GM04504 (cell line): ENCODE measurements at places on chromosomes 6 and 20.

GRCh38 chr6:138160329-138161087 lies 1.2 kb upstream of the ARFGEF3 start:
- DNase-seq = no peak

DNA sequence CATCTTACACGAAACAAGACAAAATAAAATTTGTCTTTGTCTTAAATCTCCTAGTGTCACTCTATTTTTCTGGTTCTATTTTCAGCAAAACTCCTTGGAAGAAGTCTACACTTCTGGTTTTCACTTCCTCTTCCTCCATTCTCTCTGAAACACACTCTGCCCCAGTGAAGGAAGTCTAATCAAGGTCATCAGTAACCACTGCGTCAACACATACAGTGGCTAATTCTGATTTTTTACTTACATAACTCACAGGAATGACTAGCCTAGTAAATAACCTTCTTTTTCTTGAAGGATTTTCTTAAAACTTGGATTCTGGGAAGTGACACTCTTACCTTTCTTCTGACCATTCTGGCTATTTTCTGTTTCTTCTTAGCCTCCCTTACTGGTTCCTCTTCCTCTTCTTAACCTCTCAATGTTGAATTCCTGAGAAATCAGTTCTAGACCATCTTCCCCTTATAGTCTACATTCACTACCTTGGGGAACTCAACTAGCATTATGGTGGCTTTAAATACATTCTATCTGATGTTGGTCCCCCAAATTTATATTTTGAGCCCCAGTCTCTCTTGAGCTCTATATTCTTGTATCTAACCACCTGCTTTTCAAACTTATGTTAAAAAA lies 37.5 kb downstream of the AIG1 start:
- no peak for DNase-seq

GRCh38 chr20:60362531-60362930 lies 404.3 kb downstream of the CDH26 start:
- DNase-seq = no peak

DNA sequence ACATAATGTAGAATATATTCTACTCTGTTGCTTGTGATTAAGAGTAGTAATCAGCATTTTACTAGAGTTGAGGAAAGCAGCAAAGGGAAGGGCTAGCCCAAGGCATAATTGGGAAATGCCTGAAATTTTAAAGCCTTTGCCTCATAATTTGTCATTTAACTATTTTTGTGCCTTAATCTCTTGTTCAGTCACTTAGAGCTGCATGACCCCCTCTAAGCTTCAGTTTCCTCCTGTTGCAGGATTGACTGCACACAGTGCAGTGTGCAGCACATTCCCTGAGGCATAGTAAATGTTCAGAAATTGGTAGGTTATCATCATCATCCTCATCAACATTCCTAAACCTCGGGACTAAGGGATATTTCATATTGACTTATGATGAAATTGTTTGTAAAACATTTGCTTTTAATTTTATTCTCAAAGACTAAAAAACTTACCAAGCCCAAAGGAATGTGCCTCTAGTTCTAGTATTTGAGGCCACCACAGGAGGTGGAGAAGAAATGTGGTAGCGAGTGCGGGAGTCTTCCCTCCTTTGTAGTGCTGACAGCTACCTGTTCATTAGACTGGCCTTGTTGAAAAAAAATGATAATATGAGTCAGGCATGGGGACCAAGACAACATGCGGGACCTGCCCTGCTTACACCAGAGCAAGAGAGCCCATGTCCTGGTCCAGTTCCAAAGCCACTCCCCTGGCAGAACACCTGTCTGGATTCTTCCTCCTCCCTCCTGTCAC lies 14.8 kb upstream of the TENT5A start:
- DNase-seq = peak; percentile 72

- DNase-seq = peak; percentile 11
Measured at GRCh38 chr20:18738055-18738454, 75.5 kb upstream of the SCP2D1 start.

- no peak for DNase-seq
Measured at GRCh38 chr6:84255641-84256040, 28.2 kb upstream of the CEP162 start.

DNA sequence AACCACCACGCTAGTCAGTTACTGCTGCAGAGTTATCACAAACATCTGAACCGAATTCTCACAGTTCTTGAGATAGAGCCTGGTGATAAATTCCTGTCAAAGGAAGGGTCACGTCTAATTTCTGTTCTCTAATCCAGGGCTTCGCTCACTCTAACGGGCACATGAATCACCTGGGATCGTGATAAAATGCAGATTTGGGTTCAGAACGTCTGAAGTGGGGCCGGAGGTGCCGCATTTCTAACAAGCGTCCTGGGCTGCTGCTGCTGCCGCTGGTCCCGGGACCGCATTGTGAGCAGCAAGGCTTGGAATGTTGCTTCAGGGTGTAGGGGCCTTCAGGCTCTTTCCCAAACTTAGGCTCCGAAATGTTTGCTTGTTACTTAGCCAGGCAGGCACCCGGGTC lies 264.1 kb downstream of the CDC5L start:
- no peak for DNase-seq

DNA sequence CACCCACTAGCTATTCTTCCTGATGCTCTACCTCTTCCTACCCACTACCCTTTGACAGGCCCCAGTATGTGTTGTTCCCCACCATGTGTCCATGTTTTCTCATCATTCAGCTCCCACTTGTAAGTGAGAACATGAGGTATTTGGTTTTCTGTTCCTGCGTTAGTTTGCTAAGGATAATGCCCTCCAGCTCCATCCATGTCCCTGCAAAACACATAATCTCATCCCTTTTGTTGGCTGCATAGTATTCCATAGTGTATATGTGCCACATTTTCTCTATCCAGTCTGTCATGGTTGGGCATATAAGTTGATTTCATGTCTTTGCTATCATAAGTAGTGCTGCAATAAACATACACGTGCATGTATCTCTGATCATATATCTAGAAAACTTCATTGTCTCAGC lies 218.3 kb upstream of the STXBP5 start:
- DNase-seq = no peak

DNA sequence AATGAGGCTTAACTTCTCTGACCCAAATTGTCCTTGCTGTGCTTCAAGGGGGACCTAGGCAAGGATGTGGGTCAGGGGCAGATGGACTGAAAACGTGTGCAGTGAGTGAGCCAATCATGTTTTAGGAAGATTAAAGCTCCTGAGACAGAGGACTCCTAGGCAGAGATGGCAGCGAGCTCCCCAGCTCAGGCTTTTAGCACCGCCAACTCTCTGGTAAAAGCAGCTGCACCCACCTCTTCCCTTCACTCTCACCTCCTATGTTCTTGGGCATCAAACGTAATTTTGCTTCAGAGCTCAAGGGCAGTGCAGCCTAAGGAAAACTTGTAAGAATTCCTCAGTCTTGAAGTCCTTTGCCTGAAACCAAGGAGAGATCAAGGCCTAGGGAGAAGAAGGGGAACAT lies 10.3 kb downstream of the RPP21 start:
- DNase-seq = no peak

- no peak for DNase-seq
Measured at GRCh38 chr6:14573703-14574290, 456.2 kb downstream of the CD83 start.

- no peak for DNase-seq
Measured at GRCh38 chr6:102223942-102224341, 830.4 kb downstream of the GRIK2 start.

- no peak for DNase-seq
Measured at GRCh38 chr20:25750765-25751696, 54.4 kb upstream of the ZNF337 start.

- no peak for DNase-seq
Measured at GRCh38 chr20:9186396-9186795, 117.5 kb downstream of the PLCB4 start.

DNA sequence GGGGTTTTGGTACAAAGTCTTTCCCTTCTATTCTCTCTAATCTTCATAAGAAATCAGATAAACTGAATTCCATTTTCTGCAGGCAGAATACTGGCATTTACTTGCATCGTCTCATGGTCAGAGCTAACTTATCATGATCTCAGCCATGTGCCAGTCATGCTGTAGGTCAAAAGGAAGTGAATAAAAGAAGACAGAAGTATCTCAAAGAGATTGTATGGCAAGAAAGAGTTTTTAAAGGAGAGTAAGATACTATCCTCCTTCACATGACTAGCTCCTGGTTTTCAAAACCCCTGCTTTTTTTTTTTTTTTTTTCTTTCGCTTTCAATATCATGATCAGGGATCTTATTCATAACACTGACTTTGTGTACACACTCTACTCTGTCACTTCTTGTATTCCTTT lies 398.3 kb downstream of the C6orf118 start:
- no peak for DNase-seq

DNA sequence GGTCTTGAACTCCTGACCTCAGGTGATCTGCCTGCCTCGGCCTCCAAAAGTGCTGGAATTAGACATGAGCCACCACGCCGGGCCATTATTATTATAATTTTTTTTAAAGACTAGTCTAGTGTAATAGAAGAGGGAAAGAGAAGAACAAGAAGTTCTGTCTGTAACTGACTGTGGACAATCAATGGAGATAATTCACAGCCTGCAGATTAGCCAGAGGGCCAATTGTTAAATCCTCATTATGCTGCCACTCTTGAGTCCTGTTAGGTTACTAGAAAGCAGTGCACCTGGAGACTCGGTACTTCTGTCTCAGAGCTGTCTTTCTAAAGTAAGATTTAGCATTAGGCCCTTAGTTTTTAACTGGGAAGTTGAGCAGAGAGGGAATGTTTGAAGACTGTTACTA lies 37.5 kb downstream of the CARMIL1 start:
- no peak for DNase-seq

DNA sequence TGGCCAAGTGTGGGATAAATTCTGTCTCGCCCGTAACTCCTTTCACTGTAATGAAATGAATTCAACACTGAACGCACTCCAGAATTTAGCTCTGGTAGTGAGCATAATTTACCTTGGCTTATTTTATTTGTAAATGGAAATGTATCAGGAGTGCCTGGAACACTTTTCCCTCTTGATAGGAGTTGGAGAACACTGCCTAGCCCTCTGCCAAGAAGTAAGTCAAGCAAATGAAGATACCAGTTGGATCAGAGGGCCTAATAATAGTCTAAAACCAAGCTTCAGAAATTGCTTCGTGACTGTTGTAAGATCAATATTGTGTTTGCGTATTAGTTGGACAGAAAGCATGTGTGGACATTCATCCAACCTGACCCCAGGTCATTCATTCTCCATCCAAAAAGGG lies 64.6 kb upstream of the TPD52L1 start:
- DNase-seq = no peak

DNA sequence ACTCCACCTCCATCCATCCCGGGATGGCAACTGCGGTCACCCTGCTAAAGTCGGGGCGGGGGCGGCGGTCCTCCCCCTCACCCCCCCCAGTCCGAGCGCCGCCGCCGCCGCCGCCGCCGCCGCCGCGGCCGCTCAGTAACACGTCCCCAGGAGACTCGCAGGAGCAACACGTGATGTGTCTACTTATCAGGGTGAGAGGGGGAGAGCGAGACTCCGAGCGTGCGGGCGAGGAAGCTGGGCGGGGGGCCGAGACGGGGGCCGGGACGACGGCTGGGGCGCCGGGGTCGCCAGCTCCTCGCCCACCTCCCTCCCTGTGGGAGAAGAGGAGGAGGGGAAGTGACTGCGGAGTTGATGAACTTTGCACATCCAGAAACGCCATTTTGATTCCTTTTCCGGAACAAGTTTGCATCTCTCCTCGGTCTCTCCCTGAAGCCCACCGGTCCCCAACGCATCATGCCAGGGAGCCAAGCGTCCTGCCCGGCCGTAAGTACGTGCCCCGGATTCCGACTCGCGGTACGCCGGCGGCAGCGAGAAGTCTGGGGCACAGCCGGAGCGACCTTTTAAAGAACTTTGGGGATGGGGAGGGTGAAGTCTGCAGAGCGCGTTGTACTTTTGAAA lies at the start of gene RREB1:
RREB1 (plus strand) TSS at position 384 of the 618 bp plus-strand sequence. CDS start 73,951 bp downstream, outside the sequence.
- DNase-seq = no peak

- no peak for DNase-seq
Measured at GRCh38 chr20:61850926-61851900, 214.5 kb downstream of the TAF4 start.

DNA sequence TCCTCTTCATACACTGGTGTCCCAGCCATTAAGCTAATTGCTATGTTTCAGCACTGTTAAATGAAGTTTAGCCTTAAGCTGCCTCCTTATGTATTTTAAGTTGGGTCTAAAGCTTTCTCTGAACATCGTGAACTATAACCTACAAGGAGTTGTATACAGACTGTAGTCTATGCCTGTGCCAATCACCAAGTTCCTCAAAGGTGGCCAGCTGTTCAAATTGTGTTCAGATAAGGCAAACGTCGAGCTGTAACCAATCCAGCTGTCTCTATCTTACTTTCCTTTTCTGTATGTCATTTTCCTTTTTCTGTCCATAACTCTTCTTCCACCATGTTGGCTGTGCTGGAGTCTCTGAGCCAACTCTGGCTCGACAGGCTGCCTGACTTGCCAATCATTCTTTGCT lies 199.6 kb downstream of the OGFRL1 start:
- no peak for DNase-seq

DNA sequence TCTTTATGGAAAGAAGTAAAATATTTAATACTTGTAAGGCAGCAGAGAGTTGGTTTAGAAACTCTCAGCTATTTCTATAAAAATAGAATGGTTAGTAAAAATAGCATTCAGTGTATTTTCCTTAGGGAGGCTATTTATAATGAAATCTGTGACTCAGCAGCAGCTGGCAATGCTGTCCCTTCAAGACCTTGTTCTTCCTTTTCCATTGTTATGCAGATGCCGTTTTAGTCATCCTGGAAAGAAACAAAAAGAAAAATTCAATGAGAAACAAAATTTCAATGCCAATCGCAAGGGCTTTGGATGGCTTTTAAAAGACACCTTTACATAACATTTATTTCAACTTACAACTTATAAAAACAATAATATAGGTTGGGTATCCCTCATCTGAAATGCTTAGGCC lies 17.5 kb downstream of the MPC1 start:
- DNase-seq = no peak

DNA sequence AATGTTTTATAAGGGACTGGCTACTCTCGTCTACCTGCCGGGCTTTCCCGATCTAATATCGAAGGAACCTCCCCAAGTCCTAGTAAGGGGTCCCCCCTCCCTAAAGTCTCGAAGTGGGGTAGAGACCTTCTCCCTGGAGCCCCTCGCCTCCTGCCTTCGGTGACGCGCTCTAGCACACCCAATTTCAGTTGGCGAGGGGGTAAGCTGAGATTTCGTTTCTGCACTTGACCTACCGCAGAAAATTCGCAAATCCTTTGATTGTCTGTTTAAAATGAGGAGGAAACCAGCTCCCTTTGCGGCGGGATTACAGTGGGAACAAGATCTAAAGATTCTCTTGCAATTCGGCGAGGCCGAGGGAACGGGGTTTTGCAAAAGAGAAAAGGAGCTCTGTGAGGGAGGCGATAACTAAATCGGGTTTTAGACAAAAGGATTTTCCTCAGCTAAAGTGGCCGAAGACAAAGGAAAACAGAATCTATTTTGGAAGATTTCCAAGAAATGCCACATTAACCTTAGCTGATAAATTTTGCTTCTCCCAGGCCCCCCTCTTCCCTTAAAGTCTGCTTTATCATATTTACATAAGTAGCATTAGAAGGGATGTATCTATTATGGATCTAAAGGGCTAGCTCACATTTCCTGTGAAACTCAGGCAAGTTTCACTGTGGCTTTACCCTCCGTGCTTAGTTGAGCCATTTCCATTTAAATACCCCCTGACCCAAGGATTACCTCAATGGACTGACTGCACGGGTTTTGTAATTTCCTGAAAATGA lies 8.4 kb downstream of the SIM1 start:
- DNase-seq = no peak
